Substantia nigra (tissue), 51 donors: ENCODE measurements at places on chromosomes 1 and 21.

- DNase-seq, result no peak
Observed at GRCh38 chr1:31502253-31502652, 74.1 kb upstream of the TINAGL1 start.

GRCh38 chr1:240091614-240092300 is at the start of gene FMN2:
Gene FMN2, plus strand, starts transcription at chr1:240091883. Its CDS starts 227 bp downstream, at chr1:240092110.
- DNase-seq, result peak; percentile 10

GRCh38 chr1:226723657-226724532 is 15.2 kb downstream of the ITPKB start:
- no peak for DNase-seq

GRCh38 chr1:84538599-84538998 is 32.2 kb upstream of the GNG5 start:
- no peak for DNase-seq

DNA sequence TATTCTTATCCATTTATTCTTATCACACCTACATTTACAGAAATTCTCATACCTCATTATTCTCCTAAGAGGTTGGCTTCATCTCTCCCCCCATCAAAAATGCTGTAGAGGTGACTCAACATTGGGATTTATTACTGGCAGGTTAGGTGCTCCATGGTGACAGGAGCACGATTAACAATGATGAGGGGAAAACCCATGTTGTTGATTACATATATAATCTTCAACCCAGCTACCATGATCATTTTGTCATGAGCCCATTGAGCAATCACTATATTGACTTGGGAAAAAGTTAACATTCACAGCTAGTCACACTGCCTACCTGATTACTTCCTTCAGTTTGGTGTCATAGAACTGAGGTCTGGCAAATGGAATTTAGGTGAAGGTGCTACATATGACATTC is 712.1 kb upstream of the CHRM3 start:
- DNase-seq, result no peak

GRCh38 chr21:14526836-14527695 is 19.0 kb downstream of the SAMSN1 start:
- no peak for DNase-seq

GRCh38 chr1:16168622-16169360 is 12.9 kb upstream of the EPHA2 start:
- no peak for DNase-seq

DNA sequence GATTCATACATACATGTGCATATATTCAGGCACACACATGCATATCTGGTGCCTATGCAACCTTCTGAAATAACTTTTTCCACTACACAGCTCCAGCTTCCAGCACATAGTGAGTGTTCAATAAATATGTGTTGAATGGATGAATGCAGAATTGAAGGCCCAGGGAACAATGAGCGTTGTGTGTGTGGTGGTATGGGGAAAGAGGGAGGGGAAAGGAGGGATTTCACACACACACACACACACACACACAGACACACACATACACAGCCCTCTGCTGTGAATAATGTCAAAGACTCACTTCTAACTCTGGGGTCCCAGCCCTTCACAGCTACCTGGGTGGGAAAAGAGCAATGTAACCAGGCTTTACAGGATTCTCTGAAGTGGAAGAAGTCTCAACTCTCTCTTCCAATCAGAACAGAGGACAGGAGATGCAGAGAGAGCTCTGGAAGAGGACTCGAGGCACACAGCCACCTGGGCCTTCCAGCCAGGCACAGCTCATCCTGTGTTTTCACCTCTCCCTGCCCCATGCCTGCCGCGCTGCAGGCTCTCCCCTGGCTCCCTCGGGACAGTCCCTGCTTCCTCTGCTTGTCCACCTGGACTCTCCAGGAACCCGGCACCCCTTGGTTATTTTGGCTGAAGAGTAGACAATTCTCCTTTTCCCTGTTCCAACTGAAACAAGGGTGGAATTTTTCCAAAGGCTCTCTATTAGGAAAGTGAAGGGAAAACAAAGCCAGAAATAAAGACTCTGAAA is 5.4 kb upstream of the IGSF8 start:
- DNase-seq, result no peak

GRCh38 chr1:226215239-226215638 is 8.2 kb upstream of the MIXL1 start:
- DNase-seq, result no peak

- no peak for DNase-seq
Observed at GRCh38 chr21:39714331-39714730, 30.7 kb upstream of the IGSF5 start.

- DNase-seq, result no peak
Observed at GRCh38 chr1:84208935-84209334, 64.9 kb downstream of the PRKACB start.

DNA sequence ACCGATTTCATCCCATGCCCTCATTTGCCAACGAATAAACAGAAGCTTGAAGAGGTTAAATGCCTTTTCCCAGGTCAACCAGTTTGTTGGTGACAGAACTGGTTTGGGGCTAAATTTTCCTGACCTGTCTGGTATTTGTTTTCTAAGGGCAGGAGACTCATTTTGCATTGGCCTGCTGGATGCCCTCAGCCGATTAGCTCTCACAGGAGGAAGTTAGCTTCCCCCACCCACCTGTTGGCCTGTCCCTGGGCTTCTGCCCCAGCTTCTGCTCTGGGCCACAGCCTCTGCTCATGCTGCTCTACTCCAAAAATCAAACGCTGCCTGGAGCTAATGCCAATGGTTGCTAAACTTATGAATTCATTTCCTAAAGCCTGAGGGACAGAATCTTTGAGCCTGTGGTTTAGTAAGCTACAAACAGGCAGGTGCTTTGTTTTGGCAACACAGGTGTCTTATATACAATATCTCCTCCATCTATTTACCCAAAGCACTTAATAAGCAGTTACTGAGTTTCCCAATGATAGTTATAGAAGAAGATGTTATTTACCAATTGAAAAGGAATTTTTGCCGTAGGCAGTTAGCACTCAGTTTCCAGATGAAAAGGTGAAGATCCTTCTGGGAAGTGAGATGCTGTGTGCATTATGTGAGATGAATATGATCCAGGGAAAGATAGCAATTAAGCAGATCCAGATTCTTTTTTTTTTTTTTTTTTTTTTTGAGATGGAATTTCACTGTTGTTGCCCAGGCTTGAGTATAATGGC is 82.3 kb downstream of the TM2D1 start:
- DNase-seq, result no peak

GRCh38 chr21:46009951-46010705 is 28.6 kb downstream of the COL6A1 start:
- no peak for DNase-seq

DNA sequence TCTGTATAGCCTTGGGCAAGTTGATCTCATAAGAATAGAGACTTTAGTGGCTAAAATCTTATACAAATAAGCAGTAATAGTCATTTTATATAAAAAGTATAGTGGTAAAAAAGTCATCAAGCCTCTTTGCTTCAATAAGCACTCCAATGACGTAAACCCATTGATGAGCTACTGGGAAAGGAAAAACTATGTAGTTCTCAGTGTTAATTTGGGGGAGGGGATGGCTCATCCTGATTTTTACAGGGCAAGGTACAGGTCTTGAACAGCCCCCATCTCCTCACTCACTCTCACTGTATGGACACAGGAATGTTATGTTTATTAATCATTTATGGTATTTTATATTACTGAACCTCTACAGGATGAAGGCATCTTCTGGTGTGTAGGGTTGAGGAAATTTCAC is 38.1 kb upstream of the CD55 start:
- DNase-seq, result no peak

DNA sequence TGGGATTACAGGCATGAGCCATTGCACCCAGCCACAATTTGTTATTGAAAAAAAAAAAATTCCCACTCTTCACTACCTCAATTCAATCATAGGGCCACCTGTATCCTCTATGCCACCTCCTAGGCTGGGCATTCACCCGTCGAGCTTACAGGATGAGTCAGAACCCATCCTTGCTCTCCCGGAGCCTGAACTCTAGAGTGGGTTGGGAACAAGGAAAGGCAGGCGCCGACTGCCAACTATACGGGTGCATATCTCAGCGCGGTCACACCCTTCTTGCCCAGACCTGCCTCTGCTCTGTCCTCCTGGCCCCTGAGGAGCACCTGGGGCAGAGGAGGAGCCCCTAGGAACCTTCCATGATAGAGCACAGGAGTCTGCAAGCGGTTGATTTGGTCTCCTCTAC is 21.4 kb upstream of the LBR start:
- DNase-seq, result no peak

DNA sequence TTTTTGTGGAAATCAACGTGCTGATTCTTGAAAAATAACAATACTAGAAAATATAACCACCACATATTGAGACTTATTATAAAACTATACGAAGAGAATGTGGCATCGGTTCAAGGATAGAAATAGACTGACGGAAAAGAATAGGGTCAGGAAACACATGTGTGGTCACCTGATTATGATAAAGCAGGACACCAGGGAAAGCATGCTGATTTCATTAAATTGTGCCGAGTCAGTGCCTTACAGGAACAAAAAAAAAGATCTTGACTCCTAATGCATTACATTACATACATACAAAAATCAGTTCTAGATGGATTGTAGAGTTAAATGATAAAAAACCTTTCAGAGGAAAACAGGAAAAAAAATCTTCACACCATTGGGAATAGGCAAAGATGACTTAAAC is 43.5 kb upstream of the SERPINC1 start:
- no peak for DNase-seq

DNA sequence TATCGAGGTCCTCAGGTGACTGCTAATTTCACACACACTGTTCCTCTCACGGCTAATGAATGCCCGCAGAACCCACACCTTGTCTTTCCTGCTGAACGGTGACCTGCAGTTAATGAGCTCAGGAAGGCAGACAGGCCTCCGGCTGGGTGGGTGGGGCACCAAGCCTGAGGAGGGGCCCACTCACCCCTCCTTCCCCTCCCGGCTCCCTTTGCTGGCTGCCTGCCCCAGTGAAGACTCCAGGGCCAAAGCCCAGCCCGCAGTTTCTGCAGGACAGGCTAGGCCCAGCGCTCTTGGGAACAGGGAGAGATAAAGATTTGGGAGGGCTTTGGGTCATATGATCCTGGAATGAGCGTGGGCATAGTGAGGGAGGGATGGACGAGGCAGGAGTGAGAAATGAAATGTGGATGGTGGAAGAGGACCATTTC is 26.4 kb downstream of the FOXO6 start:
- DNase-seq, result no peak

GRCh38 chr21:38610623-38611251 is 112.5 kb upstream of the ERG start:
- no peak for DNase-seq

GRCh38 chr1:21707086-21707840 is 38.1 kb upstream of the RAP1GAP start:
- no peak for DNase-seq
